Uterus (tissue), 4 donors: ENCODE measurements at places on chromosomes 3 and 15.

- DNase-seq = no peak
These were observed 537.8 kb downstream of the OTOL1 start for GRCh38 chr3:162034368-162034767.

- no peak for DNase-seq
These were observed 109.0 kb downstream of the FRMD4B start for GRCh38 chr3:69276884-69277283.

DNA sequence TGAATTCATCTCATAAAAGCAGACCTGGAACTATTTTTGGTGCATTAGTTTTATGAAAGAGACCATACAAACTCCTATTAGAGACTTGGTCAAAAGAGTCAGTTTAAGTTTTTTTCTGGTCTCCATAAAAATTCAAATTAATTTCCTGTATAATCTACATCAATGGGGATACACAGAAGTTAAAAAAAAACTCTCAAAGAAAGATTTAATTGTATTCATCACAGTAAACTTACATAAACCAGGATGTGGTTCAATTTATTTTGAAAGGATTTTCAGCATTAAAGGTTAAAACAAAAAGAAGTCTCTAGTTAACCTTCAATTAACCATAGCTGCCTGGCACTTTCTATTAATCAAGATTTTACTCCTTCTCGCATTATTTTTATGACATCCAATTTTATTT lies 530.3 kb upstream of the KCNMB2 start:
- no peak for DNase-seq

DNA sequence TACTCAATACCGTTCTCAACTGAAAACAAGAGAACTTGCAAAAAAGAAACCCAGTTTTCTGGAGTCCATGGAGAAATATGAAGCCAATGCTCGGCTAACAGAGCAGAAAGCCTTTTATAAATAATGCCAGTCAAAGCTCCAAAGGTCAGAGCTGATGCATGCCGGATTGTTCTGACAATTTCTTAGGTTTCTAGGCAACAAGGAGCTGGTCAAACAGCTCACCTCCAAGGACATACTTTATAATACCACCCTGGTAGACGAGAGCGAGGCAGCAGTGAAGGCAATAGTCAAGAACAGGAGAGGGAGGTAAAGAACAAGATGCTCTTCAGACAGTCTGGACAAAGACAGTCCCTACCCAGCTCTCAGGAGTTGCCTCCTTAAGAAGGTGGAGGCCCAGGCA lies 111.1 kb downstream of the UBE3A start:
- no peak for DNase-seq
